ENCODE measurements at places on chromosomes 16 and 17. TPM values are rescaled to one million over a fixed set of nuclear protein-coding genes. Genes with fewer than 3 reads are reported as not detected.

KREMEN2 gene
- total RNA-seq: not detected

DNA sequence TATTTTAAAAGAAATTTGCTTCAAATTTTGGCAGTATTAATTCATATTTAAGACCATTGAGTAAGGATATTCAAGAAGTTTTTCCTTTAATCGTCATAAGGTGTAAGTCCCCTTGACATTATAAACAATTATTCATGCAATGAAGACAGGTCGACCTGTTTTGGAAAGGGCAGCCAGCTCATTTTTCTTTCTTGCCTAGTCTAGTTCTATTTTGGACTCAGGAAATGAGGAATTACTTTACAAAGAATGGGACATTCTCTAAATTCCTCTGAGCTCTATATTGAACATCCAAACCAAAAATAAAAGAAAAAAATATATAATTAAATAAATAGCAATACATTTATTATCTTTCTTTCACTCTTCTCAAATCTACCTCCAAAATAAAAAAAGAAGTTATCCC, 595.6 kb upstream of the KIF2B start:
- no peak for DNase-seq
- H3K4me1 ChIP-seq: peaks cover 17% of the 10 kb centered on the region
- H3K27ac ChIP-seq: no peak overlapping the region
- no peaks in the 10 kb centered on the region for H3K27me3 ChIP-seq

- peaks cover 3% of the 10 kb centered on the region for H3K4me1 ChIP-seq
- peaks cover 3% of the 10 kb centered on the region for H3K27me3 ChIP-seq
- no peak overlapping the region for H3K27ac ChIP-seq
- DNase-seq: no peak
- H3K36me3 ChIP-seq: no peaks in the 10 kb centered on the region
- H3K4me3 ChIP-seq: no peak overlapping the region
These were observed 15.5 kb upstream of the NATD1 start for GRCh38 chr17:21268596-21269188.

DNA sequence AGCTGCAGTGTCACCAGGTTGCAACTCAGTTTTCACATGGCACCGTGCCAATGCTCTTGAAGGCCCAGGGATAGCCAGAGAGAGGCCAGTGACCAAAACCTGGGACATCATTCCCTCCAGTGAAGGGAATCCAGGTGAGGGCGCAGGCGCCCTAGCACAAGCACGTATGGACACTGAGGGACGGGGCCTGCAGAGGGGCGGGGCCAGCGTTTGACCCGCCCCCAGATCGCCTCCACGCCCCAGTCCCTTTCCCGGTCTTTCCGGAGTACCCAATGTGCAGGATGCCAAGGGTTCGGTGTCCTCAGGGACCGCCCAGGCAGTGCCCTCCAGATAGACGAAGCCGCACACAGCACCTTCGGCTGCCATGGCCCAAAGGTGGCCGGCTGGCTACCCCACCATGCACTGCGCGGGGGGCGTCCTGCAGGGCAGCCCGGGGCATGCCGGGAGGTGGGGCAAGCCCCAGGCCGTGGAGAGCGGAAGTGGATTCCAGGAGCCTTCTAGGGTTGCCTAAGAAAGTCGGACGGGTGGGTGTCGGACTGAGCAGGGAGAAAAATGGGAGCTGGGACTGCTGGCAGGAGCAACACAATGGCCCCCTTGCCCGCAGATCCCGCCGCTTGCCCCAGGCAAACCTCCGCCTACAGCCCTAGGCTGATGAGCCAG, 4.6 kb downstream of the SLC12A4 start:
- no peaks in the 10 kb centered on the region for H3K27me3 ChIP-seq
- H3K4me1 ChIP-seq: peaks cover 70% of the 10 kb centered on the region
- H3K27ac ChIP-seq: no peak overlapping the region
- no peak overlapping the region for H3K4me3 ChIP-seq
- H3K36me3 ChIP-seq: peaks cover 30% of the 10 kb centered on the region

DNA sequence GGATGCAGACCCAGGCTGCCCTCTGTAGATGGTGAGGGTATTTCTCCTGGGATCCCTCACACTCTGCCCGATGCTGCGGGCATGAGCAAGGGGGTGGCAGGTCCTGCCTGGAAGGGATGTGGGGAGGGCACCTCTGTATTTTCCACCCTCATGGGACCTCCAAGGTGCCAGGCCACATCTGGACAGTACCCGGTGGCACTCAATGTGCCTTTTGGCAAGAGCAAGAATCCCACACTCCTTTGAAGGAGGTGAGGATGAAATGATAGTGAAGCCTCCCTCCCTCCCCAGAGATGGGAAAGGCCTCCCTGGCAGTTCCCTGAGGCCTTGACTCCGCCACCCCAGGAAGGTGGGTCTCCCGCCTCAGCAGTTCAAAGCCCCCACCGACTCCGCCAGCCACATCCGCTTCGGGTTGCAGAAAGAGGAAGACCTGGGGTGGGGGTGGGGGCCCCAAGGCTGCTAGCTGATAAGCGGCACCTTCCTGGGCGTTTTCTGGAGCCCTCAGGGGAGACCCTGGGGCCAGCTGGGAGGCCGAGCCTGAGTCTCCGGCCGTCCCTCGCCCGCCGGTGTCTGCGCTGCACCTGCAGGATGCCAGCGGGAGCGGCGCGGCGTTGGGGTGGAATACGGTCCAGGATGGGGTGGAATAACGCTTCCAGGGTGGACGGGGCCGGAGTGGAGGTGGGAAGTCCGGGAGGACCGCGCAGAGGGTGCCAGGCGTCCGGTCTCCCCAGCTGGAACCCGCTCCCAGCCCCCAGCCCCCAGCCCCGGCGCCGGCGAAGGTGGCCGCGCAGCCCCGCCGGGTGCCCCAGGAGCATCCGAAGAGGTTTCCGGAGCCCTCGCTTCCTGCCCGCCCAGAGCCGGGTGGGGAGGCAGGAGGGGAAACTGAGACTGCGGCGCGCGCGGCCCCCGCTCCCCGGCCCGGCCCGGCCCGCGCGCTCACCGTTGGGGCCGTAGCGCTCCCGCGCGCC, 718 bp downstream of the ATP2A3 start:
- H3K27me3 ChIP-seq: peaks cover 23% of the 10 kb centered on the region
- DNase-seq: no peak
- peak overlapping the region; percentile 47 for H3K4me3 ChIP-seq
- no peak overlapping the region for H3K27ac ChIP-seq

DNA sequence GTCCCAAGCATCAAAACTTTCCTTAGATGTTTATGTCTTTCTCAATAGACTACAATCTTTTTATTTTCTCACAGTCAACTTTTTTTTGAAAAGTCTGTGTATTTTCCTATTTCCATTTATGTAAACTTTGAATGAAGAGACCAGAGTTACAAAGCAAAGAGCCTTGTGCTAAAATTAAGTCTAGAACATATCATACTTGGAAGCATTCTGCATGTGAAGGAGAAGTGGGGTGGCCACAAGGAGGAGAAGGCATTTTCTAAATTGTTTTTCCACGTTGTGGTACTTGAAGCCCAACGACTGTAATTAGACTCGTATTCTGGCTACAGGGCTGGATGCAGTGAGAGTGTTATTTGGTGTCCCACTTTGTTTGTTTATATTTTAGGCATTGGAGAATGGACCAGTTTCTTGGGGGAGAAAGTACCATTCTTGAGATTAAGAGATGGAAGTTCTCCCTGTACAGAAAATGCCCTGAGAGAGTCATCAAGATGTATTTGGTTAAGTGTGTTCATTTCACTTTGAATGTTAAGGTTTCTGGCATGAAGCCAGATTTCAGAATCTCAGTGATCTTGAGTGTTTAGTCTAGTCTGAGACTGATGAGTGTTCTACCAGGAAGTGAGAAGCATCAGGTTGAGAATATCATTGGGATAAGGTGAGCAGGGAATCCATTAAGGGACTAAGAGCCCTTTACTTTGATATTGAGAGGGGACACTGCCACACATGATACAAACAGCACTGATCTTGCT, 71.6 kb downstream of the MAP2K6 start:
- no peaks in the 10 kb centered on the region for H3K27me3 ChIP-seq
- H3K4me1 ChIP-seq: peaks cover 15% of the 10 kb centered on the region
- H3K36me3 ChIP-seq: no peaks in the 10 kb centered on the region
- no peak for DNase-seq
- no peak overlapping the region for H3K4me3 ChIP-seq

DNA sequence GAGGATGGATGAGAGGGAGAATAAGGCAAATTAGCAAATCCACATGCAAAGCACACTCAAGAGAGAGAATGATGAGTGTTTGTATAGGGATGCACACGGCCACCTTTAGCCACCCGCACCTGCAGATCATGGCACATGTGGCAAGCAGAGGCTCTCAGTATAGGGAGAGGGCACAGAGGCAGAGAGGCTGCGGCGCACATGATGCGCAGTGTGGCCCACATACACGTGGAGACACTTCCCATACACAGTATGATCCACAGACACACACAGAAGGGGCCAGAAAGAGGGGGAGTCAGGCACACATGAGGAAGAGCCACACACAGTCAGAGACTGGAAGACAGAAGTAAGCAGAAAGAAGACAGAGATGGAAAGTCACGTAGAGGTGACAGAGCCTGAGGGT, 6.5 kb upstream of the CHD3 start:
- H3K36me3 ChIP-seq: peaks cover 4% of the 10 kb centered on the region
- H3K4me3 ChIP-seq: no peak overlapping the region
- no peaks in the 10 kb centered on the region for H3K27me3 ChIP-seq
- peaks cover 3% of the 10 kb centered on the region for H3K4me1 ChIP-seq
- DNase-seq: no peak
- no peak overlapping the region for H3K27ac ChIP-seq

GRCh38 chr17:2266045-2266864, 37.3 kb downstream of the SMG6 start:
- no peaks in the 10 kb centered on the region for H3K27me3 ChIP-seq
- H3K4me1 ChIP-seq: peaks cover 35% of the 10 kb centered on the region
- DNase-seq: no peak
- H3K4me3 ChIP-seq: no peak overlapping the region

DNA sequence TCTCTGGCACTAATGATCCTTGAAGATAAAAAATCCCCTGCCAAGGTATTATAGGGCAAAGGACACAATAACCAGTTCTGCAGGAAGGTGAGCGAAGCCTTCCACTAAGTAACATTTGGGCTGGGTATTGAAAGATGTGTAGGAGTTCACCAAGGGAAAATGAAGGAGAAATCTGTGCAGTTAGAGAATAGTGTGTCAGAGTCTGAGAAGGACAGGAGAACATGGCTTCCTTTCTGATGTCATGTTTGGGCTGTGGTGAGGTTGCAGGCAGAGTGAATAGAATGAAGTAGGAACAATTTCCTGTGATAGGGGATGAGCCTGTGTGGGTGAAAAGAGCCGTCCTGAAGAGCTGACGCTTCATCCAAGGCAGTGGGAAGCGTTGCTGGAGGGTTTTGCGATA, 24.1 kb upstream of the CIITA start:
- H3K4me1 ChIP-seq: no peaks in the 10 kb centered on the region
- H3K4me3 ChIP-seq: no peak overlapping the region
- DNase-seq: no peak
- H3K36me3 ChIP-seq: no peaks in the 10 kb centered on the region
- H3K27me3 ChIP-seq: peaks cover 15% of the 10 kb centered on the region
